ENCODE measurements at places on chromosomes 3 and 15.
A peak's percentile ranks its signal among the peaks of the same experiment; 100 is the strongest.

DNA sequence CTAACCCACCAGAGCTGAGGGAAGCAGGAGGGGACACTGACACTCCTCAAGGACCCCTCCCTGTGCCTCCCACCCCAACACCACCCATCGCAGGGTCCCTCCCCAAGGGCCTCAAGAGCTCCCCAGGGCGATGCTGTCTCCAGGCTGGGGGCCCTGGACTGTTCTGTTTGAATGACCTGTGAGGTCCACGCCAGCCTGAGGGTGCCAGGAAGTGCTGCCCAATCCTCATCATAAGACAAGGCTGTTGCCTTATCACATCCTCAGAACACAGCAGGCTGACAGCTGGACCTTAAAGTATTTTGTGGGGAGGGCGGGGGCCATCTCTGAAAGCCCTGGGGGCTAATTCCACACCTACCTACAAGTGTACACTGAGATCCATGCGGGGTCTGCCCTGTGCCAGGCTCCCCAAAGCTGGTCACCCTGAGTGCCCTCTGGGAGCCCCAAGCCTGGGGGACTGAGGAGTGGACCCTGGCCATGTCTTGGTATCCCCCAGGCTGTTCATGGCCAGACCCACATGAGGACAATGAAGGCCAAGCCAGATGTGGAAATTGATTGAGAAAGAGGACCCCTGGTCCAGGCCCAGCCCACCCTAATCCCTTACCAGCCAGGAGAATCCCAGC lies 23.8 kb upstream of the GOLGA6C start:
- DNase-seq = no peak

DNA sequence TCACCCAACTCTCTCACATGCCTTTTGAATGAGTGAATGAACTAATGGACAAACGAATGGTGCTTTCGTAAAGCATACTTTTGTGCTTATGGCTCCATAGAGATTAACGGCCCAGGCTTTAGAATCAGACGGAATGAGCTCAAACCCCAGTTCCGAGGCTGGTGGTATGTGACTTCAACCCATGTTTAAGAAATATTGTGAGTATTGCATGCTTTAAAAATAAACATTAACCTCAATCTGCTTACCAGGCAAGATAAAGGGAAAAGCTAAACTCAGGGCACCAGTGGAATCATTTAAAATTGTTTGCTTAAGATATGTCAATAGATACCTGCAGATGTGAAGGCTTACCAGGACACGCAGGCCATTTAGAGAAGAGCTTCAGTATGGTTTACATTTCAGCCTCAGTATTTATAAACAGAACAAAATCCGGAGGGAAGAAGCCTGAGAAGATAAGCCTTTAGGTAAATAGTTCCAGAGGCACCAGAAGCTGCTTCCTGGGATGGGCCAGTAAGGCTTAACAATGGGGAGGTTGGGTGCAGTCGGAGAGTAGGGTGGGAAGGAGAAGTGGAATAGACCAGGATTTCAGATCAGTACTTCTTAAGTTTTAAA lies 186.4 kb downstream of the ADAMTS9 start:
- no peak for DNase-seq

DNA sequence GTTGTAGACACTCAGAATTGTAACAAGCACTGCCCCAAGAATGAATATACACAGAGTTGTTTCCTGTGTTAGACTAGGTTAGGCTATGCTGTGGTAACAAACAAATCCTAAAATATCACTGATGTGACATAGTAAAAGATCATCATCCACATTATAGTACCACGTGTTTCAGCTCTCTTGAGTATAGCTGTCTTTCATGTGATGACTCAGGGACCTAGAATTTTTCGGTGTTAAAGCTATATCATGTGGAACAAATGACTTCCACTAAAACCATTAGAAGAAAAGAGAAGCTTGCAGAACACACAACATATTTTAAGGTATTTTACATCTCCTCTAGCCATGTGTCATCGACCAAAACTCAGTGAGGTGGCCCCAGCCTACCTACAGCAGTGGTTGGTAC lies 307.9 kb upstream of the RBMS3 start:
- no peak for DNase-seq

DNA sequence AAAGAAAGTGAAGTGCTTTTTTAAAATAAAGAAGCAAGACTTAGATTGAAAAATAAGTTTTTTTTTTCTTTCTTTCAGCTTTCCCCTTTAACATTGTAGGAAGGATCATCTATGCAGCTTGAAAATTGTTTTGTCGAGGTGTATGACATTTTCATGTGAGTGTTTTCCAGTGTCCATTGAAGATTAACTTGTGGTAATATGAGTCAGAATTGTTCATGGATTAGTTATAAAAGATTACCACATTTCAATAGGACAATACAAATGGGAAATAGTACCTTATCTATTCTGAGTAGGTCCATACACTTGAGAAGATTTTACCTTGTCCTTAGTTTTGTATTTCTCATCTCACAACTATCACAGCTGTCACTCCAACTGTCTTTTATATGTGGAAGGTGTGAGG lies 1234.7 kb downstream of the NSUN3 start:
- no peak for DNase-seq

DNA sequence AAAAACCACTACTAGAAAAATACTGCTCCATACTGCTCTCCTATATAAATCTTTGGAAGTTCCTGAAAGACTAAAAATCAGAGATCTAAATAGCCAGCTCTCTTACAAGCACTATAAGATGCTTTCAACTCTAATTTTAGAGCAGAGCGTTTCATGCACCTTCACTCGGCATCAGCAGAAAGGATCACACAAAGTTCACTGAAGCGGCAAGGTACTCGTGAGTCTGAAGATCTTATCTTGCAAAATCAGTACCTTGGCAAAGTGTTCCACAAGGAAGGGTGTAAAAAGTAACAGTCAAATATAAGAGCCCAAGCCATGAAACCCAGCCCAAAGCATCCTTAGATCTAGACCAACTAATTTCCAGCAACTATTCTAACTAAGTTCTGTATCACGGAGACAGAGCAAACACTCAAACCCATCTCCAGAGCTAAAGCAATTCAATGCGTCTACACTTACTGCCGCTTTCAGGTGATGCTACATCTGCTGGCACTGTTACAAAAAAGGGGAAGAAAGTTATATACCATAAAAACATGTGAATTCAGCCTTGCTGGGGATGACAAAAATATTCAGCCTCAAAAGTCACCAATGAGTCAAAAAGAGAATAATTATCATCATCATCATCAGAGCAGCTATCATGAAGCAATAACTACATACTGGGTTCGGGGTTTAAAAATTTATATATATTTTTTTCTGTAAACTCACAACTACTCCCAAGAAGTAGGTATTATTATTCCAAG lies 16.3 kb downstream of the VPS39 start:
- DNase-seq = no peak

DNA sequence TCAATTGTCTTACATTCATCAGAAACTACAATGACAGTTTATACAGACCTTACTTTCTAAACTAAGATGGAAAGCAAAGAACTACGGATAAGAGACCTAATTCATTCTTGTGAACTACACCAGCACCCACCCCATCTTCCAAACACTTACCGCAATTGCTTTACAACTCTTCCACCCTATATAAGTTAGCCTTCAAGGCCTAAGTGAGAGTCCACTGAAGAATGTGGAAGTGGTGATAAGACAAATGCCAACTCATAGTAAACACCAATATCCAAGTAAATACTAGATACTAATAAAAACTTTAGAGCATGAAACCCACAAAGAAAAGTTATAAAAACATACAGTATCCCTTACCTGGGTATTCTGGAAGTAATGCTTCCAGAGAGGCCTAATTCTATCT lies 13.6 kb downstream of the ARF4 start:
- DNase-seq = no peak

DNA sequence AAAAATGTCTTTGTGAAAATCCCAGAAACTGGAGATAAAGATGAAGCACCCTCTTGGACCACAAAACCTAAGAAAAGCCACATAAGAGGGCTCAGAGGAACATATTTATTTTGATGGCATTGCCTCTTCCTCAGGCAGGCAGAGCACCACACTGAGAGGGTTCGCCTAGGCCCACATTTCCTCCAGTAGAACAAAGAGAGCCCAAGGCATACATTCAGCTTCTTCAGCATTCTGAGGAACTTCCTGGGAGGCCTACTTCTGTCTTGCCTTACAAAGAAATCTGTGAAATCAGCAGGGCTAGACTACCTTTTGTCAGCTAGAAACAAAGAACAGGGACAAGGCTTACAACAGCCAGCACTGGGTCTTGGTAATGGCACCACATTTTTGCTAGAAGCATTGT lies 1325.3 kb downstream of the SI start:
- DNase-seq = no peak

GRCh38 chr3:110381992-110382391 lies 689.6 kb upstream of the NECTIN3 start:
- no peak for DNase-seq

DNA sequence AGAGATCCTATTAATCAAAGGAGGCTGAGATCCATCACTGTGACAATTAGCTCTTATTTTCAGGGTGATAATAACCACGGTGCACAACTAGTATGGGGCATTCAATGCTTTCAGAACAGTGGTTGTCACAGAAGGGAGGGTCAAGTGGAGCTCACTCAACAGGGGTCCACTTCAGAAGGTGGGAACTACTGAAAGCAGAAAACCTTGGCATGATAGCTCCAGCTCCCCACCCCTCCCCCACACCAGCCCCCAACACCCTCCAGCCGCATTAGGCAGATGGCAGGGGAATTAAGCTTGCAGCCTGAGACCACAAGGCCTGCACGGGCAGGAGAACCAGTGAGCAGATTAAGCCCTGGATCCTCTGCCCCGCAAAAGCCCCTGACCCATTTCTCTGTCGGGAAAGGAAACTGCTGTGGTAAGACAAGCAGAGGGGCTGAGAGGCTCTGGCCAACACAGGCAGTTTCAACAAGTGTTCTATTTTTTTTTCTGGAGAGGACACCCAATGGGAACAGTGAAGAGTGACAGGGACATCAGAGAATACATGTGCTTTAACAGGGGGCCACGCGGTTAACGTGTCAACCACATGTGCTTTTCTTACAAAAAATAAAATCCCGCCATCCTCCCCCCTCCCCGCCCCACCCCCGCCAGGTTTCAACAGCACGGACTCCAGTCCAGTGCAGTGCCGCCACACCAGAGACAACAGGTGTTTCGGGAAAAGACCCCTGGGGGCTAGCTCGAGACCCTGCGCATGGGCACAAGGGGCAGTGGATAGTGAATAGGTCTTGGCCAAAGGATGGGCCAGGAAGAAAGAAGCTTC lies 997 bp downstream of the FYCO1 start:
- peak; percentile 9 for DNase-seq

DNA sequence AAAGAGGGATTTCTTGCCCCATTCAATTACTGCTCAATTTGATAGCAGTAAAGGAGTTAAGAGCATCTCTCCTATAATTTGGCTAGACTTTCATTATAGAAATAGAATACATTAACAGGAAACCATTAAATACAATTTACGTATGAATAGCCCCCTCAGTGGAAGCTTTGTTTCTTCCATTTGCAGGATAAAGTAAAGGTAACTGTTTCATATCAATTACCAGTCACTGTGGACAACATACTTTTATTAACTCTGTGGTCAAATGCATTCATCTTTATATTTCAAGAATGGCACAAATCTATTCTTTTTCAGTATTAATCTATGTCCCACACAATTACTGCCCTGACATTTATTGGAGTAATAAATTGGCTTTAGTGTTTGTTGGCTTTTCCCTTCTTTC lies 613.4 kb downstream of the NLGN1 start:
- DNase-seq = no peak

DNA sequence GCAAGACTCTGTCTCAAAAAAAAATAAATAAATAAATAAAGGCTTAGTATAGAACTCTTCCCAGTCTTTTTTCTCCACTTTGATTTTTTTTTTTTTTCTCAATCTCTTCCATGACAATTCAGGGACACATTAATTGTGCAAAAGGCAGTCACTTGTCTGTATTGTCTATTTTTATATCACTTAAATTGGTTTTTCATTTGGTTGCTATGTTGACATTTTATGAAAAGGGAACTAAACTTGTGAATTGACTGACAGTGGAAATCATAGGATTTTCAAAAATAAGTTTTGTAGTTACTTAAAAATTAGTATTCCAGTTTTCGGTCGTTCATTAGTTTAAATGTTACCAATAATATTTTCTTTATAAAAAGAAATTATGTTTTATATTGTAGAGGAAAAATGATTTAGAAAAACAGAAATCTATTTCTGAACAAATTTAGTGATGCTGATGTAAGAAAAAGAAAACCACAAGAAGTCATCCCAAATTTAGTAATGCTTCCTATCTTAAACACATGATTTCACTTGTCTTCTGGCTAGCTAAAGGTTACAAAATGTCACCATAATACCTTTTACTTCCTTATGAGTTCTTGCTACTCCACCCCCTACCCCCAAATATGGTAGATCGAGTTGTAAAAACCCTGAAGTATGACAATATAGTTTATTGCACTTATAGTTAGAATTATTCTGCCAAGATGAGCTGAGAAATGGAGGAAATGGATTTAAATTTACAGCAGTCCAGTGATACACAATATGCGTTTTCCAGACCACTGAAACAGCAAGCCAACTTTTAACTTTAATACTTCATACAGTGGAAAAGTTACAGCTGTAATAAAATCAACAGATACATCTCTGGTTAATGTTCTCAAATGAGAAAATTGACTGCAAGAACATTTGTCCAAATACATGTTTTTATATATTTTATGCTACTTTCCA lies 37.0 kb downstream of the PPARG start:
- DNase-seq = no peak

DNA sequence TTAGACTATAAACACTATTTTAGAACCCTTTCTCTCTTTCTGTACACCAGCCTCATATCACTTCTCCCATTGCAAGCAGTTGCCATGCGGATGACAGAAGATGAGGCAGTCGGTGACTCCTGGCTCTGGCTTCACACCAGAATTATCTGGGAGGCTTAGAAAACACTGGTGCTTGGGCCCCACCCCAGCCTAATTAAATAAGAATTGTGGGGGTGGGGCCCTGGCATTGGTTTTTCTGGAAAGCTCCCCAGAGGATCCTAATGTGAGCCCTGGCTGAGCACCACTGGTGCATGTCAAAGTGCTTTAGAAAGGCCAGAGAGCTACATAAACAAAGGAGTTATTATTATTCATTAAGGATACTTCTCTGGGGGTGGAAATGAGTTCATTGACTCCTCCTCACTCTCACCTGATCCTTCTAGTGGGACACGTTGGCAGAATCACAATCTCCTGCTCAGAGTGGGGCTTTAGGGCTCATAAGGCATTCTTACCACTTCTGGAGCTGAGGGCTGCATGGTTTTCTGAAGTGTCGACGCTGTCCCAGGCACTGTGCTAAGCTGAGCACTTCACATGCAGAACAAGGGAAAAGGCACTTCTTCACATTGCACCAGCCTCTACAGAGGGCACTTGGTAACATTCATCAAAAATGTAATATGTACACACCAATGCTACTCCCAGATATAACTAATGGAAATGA lies 188.5 kb upstream of the TLE3 start:
- no peak for DNase-seq
